Progenitor cell of endocrine pancreas (in vitro differentiated cells): ENCODE measurements at places on chromosomes 16 and 17.

DNA sequence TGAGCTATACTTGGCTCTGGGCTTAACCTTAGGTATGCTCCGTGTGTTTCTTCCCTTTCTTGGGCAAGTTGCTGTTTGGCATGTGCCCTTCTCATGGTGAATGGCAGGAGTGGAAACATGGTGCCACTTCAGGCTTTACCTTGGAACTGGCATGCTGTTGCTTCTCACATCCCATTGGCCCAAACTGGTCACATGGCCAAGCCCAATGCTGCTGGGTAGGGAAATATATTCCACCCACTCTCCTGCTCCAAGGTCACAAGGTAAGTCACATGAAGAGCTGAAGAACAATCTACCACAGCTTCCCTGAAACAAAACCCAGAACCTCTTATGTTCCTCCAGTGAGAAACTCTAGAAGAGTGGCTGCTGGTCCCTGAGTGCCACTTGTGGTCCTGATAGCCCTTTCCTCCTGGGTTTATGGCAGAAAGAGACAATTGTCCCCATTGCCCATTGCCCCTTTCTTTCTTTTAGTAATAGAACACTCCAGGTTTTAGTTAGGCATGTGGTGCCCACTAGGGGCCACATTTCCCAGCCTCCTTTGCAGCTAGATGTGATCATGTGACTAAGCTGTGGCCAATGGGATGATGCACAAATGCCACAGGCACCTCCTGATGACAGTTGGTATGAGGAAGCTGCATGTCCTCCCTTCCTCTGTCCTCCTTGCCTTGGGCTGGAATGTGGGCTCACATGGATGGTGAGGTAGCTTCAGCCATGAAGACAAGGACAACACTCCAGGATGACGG lies 50.3 kb downstream of the MEOX1 start:
- no peak for DNase-seq

DNA sequence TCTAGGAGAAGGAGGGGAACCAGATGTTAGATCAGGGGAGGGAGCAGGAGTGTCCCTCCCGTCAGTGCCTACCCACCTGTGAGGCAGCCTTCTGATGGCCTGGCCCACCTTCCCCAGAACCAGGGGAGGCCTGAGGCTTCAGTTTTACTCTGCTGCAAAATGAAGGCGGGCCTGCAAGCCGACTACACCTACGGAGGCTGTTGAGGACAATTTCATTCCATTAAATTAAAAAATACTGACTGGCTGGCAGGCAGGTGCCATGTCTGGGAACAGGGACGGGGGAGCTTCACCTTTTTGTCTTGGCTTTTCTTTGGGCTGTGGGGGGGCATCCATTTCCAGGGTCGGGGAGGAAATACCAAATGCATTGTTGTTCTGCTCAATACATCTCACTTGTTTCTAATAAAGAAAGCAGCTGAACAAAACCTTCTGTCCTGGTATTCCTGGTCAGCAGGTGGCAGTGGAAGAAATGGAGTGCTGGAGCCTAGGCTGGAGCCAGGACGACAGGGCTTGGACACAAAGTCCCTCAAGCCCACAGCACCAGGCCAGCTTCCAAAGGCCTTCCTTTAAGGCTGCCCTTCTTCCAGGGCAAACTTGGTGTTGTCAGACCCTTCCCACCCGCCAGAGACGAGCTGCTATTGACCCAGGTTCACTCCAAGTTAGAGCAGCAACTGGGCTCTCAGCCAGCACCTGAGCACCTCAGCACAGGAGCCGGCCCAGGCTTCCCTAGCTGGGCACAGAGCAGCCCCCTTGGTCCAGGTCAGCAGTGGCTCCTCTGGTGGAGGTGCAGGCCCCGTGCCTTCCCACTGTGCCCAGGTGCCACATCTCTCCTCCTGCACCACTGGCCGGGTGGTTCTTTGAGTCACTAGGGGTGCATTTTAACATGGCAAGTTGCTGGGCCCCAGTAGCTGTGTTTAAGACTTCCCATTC lies 23.5 kb downstream of the PLCD3 start:
- no peak for DNase-seq

GRCh38 chr17:3552916-3553315 lies 4.7 kb downstream of the TRPV3 start:
- DNase-seq, result no peak

GRCh38 chr16:2692948-2693651 lies 10.8 kb downstream of the KCTD5 start:
- DNase-seq, result no peak

GRCh38 chr17:56710986-56711385 lies 117.5 kb downstream of the NOG start:
- no peak for DNase-seq

DNA sequence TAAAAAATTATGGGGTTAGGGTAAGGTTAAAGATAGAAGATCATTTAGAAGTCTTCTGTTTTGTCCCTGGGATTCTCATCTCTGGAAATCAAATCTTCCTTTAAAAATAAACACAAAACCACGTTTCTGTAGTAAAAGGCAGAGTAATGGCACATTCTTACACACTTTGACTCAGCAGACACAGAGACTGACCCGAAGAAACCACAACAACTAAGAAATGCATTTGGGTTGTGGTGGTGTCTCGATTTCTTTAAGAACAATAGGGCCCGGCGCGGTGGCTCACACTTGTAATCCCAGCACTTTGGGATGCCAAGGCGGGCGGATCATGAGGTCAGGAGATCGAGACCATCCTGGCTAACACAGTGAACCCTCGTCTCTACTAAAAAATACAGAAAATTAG lies 54.9 kb upstream of the MYH10 start:
- DNase-seq, result no peak

- DNase-seq, result no peak
Measured at GRCh38 chr16:23742766-23743165, 12.1 kb upstream of the CHP2 start.

DNA sequence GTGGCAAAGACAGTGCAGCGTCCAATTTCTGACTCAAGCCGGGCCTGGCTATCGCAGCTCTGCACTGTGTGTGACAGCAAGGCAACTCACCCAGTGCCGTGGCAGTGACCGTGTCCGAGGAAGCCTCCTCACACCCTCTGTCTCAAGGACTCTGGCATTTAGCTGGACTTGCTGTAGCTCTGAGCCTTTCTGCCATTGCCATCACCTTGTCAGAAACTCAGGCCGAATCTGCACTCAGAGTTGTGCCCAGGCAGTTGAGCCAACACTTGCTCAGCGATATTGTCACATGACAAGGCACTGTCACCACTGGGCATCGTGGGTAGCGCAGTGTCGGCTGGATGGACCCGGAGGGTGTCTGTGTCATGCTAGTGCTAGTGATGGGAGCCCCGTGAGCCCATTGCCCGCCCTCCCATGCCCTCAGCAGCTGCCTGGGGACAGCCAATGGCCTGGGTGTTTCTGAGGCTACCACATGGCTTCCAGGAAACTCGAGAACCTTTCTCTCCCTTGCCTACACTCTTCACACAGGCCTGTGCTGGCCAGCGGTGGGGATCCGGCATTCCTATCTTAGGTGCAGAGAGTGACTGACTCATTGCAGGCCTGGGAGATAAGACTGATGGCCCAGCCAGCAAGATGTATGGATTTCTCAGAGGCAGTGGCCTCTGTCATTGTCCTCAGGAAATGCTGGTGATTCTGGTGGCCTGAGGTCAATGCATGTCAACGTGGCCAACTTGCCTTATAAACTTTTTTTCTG lies 22.1 kb upstream of the STH start:
- DNase-seq, result no peak
